ENCODE measurements at places on chromosomes 12 and 14.

DNA sequence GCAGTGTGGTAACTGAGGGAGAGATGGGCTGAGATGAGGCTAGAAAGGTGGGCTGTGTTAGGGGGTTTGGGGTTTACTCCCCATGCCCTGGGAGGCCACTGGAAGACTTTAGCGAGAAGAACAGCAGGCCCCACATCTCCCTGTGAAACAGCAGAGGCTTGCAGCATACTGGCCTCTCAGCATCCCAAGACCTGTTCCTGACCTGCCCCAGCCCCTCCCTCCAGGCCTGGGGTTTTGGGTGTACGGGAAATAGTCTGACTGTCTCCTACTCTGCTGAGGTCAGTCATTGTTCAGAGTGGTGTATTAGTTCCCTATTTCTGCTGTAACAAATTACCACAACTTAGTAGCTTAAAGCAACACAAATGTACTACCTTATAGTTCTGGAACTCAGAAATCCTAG is 103.5 kb upstream of the HIF1A start:
- no peak for DNase-seq

DNA sequence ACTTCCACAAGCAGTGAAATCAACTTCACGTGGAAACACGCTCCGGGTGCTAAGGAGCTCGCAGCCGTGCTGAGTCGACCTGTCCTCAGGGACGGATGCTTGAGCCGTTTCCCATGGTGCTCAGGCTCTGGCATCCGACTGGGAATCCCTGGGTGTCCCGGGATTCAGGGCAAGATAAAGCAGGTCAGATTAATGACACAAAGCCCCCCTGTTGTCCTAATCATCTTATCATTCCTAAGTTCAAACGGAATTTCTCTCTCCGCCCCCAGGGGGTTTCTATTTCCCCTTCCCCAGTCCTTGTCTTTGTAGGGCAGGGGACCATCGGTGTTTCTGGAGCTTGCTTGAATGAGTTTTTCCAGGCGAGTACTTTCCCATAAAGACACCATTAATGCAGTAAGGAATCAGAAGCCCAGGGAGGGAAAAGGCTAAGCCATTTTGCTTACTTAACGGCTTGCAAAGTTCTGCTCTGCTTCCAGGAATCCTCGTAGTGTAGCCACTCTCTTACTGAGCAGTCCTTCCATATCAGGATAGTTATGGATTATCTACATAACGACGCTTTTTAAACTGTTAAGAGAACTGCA is 116.5 kb downstream of the TMEM132C start:
- DNase-seq = no peak

GRCh38 chr14:23483236-23483854 is 13.8 kb downstream of the NGDN start:
- DNase-seq = peak; percentile 38

GRCh38 chr14:85528080-85528896 is 1.7 kb upstream of the FLRT2 start:
- DNase-seq = no peak

DNA sequence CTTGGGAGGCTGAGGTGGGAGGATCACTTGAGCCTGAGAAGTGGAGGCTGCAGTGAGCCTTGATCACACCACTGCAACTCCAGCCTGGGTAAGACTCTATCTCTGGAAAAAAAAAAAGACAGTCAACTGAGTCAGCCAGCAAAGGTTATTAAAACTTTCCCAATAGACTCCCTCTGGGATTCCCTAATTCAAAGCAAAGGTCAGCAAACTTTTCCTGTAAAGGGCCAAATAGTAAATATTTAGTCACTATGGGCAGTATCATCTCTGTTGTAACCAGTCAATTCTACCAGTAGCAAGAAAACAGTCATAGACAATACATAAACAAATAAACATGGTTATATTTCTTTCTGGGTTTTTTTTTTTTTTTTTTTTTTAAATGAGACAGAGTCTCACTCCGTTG is 122.5 kb downstream of the IPO8 start:
- DNase-seq = no peak

DNA sequence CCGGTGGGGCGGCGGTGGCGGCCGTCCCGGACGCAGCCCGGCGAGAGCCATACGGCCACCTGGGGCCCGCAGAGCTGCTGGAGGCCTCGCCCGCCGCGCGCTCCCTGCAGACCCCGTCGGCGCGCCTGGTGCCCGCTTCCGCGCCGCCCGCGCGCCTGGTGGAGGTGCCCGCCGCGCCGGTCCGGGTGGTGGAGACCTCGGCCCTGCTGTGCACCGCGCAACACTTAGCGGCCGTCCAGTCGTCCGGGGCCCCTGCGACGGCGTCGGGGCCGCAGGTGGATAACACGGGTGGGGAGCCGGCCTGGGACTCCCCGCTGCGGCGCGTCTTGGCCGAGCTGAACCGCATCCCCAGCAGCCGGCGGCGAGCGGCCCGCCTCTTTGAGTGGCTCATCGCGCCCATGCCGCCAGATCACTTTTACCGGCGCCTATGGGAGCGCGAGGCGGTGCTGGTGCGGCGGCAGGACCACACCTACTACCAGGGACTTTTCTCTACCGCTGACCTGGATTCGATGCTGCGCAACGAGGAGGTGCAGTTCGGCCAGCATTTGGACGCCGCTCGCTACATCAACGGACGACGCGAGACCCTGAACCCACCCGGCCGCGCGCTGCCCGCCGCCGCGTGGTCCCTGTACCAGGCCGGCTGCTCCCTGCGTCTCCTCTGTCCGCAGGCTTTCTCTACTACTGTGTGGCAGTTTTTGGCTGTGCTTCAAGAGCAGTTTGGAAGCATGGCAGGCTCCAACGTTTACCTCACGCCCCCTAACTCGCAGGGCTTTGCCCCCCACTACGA is 716 bp downstream of the RIOX1 start:
- peak; percentile 11 for DNase-seq

GRCh38 chr12:124920353-124920935 is 6.0 kb upstream of the UBC start:
- no peak for DNase-seq

DNA sequence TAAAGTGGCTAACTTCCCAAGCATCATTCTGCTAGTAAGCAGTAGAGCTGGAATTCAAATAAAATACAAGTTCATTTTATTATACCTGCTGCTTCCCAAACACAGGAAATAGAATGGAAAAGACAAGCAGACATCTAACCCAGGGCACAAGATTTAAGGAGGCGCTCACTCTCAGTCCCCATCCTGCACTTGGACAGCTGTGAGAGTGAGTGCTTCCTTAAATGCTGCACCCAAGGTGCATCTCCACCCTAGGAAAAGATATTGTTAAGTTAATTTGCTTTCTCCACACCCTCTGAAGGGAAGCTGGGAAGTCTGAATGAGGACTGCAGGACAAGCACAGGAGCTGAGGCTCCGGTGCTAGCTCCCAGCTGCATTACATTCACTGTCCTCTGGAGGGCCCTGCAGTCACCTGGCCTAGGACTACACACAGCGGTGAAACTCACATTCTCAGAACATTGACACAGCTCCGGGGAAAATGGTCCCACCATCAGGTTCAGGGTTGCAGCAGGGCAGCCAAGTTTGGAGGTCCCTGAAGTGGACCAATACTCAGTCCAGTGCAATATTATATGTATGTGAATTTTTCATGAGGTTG is 14.2 kb downstream of the HEBP1 start:
- no peak for DNase-seq

GRCh38 chr12:8773461-8773860 is 49.0 kb upstream of the A2ML1 start:
- DNase-seq = no peak

DNA sequence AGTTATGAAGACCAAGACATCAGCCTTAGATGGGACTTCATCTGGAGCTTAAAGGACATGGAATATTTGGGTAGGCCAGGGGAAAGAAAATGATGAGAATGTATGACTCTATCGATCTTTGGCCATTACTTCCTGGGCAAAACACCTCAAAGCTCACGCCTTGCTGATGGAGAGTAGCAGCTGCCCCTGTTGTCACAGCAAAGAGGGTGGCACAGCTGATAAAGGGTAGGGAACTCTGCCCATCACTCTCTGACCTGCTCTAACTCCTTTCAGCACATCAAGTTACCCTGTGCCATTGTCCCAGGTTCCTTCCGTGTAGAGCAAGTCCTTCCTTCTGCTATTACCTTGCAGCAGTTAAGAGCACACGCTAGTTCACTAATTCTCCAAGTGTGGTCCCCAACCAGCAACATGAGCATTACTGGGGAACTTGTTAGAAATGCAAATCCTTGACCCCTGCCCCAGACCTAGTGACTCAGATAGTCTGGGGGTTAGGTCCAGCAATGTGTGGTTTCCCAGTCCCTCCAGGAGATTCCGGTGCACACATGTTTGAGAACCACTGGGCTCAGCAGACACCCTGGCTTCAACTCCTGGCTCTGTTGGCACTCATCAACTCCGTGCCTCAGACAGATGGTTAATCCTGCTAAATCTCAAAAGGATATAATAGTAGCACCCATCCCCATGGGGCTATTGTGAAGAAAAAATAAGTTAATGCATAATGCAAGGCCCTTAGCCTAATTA is 93.7 kb upstream of the EEA1 start:
- DNase-seq = no peak

GRCh38 chr12:104582739-104583138 is 126.0 kb downstream of the CHST11 start:
- no peak for DNase-seq

- no peak for DNase-seq
Observed at GRCh38 chr12:113071135-113072112, 14.9 kb downstream of the DTX1 start.

DNA sequence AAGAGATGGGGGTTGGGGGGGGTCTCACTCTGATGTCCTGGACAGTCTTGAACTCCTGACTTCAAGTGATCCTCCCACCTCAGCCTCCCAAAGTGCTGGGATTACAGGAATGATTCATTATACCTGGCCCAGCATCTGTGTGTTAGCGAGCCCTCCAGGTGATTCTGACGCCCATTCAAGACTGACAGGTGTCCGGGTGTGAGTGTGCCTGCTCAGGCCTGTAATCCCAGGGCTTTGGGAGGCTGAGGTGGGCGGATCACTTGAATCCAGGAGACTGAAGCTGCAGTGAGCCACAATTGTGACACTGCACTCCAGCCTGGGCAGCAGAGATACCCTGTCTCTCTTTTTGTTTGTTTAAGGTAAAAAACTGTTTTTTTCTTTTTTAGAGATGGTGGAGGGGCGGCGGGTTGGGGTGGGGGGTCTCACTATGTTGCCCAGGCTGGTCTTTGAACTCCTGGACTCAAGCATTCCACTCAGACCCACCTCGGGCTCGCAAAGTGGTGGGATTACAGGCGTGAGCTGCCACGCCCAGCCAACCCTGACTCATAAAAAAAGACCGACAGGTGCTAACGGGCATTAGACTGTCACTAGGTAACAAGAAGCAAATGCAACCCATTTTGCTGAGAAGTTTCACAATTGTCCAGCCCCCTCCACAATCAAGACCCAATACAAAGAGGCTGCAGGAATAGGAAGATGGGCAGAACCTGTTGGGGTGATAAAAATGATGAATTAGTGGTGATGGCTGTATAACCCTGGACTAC is 4.7 kb downstream of the VSIG10 start:
- DNase-seq = no peak

- DNase-seq = peak; percentile 11
Observed at GRCh38 chr12:117836476-117836875, 132.3 kb downstream of the KSR2 start.

DNA sequence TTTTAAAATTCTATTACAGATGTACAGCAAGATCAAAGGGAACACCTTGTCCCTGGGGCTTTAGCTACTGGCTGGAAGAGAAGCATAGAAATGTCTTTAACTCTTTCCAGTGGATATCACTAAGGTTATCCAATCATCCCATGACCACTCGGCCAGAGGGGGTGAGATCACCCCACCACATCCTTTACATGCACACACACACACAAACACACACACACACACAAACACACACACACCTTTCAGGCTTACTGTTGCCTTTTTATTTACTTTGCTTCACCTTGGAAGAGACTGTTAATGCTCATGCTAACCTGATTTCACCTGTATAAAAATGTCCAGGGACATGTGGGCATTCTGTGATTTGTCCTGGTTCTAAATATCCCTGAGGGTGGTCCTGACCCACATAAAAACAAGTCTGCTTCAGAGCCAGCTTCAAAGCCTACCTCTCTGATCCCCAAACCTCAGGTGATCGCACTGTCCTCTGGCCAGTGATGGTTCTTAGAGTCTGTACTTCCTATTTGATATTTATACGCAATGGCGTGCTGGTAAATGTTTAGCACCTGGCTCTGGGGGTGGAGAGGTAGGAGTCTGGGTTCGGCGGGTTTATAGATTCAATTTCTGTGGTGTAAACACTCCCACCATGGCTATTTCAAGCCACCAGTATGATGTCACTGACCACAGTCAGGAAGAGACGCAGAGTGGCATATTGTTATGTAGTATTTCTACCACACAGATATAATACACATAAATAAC is 166.1 kb upstream of the EEA1 start:
- DNase-seq = no peak

GRCh38 chr12:21773263-21773741 is 1.2 kb downstream of the KCNJ8 start:
- DNase-seq = no peak

DNA sequence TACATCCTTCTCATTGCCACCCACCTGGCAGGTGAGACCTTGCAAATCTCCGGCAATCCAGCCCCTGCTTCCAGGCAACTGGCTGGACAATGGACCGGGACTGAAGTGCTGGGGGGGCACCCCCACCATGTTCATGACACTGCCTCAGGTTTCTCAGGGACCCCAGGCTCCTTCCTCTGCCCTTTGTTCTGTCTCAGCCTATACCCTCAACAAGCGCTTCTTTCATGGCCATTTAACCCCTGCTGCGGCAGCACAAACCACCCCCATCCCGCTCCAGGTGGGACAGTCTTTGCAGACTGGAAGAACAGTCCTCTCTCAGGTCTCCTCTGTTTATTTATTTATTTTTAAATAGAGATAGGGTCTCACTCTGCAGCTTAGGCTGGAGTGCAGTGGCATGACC is 7.6 kb downstream of the ISM2 start:
- DNase-seq = no peak

- DNase-seq = no peak
Observed at GRCh38 chr14:86852530-86852929, 1140.5 kb downstream of the GALC start.

DNA sequence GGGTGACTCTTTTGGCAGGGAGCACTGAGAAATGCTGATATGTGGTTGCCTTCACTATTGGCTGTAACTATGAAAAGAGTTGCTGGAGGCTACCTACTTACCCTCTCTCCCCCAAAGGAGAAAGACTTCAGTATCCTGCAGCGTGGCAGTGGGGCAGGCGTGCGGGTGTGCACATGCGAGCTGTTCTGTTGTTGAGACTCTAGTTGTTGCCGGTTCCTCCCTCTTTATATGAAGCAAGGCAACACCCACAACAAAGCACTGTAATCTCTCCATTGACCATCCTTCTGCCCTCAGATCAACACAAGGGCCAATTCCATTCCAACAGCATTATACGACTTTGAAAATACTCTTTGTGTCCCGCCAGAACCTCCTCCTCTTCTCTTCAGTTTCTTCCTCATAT is 259.4 kb downstream of the CACNA1C start:
- no peak for DNase-seq

- DNase-seq = no peak
Observed at GRCh38 chr14:67357186-67357968, 2.2 kb downstream of the ATP6V1D start.
